ENCODE measurements at places on chromosomes 1 and 21. TPM values are rescaled to one million over a fixed set of nuclear protein-coding genes. Genes with fewer than 3 reads are reported as not detected.

DNA sequence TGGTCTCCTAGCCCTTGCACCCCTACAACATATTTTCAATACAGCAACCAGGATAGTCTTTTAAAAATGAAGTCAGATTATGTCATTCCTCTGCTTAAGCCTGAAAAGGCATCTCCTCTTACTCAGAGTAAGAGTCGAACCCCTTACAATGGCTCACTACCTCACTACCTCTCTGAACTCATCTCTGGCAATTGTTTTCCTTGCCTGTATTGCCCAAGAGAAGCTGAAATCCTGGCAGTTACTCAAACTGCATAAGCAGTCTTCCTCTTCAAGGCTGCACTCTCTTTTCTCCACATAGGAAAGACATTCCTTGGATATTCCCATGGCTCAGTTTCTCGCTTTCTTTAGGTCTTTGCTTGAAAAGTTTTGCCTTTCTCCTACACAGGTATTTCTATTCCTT, 22.7 kb downstream of the CLDN8 start:
- peak; percentile 9 for DNase-seq
- no peaks in the 10 kb centered on the region for H3K36me3 ChIP-seq
- no peak overlapping the region for H3K27ac ChIP-seq
- peaks cover 5% of the 10 kb centered on the region for H3K27me3 ChIP-seq
- no peak overlapping the region for H3K4me3 ChIP-seq

GRCh38 chr21:31266241-31266640, 77.8 kb downstream of the TIAM1 start:
- DNase-seq, result no peak
- peaks cover 19% of the 10 kb centered on the region for H3K4me1 ChIP-seq
- H3K36me3 ChIP-seq, result no peaks in the 10 kb centered on the region
- H3K27me3 ChIP-seq, result no peaks in the 10 kb centered on the region
- no peak overlapping the region for H3K4me3 ChIP-seq

LRRC71 gene
- total RNA-seq, result 0.11 TPM

VPS13D gene
- total RNA-seq, result 35.7 TPM

CYYR1 gene
- total RNA-seq, result 2.6 TPM

ACTN2 gene
- 276 TPM for total RNA-seq

IFI16 gene
- total RNA-seq, result 10.5 TPM

SLC6A17 gene
- total RNA-seq, result 0.06 TPM

Measured in cardiac muscle cell (in vitro differentiated cells and primary cell).